ENCODE measurements at places on chromosomes 7 and 10.
A peak's percentile ranks its signal among the peaks of the same experiment; 100 is the strongest.

- DNase-seq = no peak
Measured at GRCh38 chr7:95139922-95140321, 184.4 kb downstream of the PON1 start.

GRCh38 chr10:51368943-51369342 is 294.7 kb downstream of the PRKG1 start:
- DNase-seq = no peak

- DNase-seq = no peak
Measured at GRCh38 chr10:122276611-122277208, 5.6 kb downstream of the BTBD16 start.

DNA sequence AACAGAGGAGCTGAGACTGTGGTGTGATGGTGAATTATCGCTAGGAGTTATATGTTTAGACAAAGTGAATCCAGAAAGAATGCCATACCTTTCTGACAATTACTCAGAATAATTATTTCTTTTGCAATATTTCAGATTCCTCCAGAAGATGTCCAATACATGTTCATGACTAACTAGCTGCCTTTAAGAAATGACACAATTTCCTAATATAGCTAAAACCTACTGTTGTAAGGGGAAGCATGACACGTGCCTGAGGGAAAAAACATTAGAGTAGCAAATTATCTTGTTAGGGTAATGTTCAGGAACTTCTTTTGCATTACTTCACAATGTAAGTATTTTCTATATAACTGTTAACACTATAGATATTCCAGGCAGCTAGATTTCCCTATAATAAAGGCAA is 150.3 kb downstream of the COL28A1 start:
- DNase-seq = peak; percentile 47

DNA sequence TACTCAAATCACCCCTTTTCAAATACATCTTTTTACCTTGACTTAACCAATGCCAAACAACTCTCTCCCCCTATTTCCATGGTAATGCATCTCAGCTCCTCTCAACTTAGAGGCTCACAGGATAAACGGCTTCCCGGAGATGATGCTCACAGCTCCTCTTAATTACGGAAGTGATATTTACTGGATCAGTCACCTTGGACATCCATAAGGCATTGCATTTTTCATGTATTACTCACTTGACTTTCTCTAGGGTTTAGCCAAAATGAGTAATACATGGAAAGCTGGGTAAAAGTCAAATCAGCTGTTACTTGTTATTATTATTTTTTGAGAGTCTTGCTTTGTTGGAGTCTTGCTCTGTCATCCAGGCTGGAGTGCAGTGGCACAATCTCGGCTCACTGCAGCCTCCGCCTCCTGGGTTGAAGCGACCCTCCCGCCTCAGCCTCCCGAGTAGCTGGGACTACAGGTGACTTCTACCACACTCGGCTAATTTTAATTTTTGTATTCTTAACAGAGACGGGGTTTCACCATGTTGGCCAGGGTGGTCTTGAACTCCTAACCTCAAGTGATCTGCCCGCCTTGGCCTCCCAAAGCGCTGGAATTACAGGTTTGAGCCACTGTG is 73.3 kb upstream of the RHEB start:
- no peak for DNase-seq

GRCh38 chr10:84097787-84098353 is 41.4 kb upstream of the GHITM start:
- DNase-seq = no peak

Data from inflammatory macrophage (primary cell).